ENCODE measurements at places on chromosomes 12 and 14. TPM values are rescaled to one million over a fixed set of nuclear protein-coding genes. Genes with fewer than 3 reads are reported as not detected.

Gene CPM
- 2.8 TPM for total RNA-seq

Gene OR6C4
- not detected for total RNA-seq

- no peak for DNase-seq
These were observed 447 bp downstream of the CD63 start for GRCh38 chr12:55728186-55728938.

- no peak for DNase-seq
These were observed 11.3 kb downstream of the SCARB1 start for GRCh38 chr12:124852329-124852831.

Gene RNASE9
- total RNA-seq: not detected

DNA sequence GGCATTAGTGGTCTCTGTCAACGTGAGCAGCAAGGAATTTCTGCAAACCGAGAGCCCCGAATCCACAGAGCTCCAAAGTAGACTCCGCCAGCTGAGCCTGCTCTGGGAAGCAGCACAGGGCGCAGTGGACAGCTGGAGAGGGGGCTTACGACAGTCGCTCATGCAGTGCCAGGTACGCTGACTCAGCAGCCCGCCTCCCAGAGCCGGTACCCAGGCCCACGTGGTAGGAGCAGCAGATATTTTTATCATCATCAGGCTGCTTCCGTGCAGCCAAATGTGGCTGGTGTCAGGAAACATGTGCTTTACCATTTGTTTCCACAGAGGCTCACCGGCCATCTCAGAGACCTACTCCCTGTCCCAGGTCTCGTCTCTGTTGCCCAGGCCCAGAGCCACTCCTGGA lies 73.7 kb downstream of the ESR2 start:
- DNase-seq: no peak

Gene B4GALNT3
- 7.3 TPM for total RNA-seq

Gene TMEM179
- not detected for total RNA-seq

Gene SOAT2
- not detected for total RNA-seq

DNA sequence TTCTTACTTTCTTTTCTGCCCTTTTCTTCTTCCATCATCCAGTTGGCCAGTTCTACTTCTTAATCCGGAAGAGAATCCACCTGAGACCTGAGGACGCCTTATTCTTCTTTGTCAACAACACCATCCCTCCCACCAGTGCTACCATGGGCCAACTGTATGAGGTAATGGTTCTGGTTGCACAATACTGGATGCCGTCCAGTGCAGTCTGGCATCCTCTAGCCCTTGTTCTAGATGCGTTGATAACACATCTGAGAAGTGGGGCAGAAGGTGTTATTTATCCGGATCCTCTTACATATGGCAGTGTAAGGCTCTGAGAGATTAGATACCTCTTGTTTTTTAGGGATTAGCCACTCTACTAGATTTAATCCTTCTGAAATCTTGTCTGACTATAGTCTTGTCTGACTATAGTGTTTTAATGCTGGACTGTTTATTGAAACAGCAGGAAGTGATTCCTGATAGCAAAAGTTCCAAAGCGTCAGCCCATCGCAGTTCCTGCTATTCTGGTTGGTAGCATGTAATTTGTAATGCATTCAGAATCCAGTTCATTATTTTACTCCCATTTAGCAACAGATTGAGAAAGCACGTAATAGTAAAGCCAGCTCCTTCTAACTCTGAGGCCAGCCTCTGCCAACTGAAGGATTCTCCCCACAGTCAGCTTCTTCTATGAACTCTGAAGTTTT lies 7.9 kb downstream of the GABARAPL1 start:
- DNase-seq: no peak

GRCh38 chr14:73236752-73237218 lies 521 bp upstream of the PAPLN start:
- no peak for DNase-seq

Gene AICDA
- not detected for total RNA-seq

Gene PARPBP
- 18.4 TPM for total RNA-seq

DNA sequence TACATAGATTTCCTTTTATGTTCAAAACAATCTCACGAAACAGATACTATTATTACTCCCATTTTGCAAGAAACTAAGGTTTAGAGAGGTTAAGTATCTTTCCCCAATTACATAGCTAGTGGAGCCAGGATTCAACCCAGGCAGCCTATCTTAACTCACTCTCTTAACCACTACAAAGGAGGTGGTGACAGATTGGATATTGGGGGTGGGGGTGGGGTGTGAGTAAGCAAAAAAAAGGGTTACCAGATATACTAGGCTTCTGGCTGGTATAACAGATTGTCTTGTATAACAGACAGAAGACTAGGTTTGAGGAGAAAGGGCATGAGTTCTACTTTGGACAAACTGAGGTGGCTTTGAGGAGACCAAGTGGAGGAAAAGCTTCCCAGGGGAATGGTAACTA lies 2.1 kb downstream of the GMFB start:
- DNase-seq: no peak

Gene PIANP
- total RNA-seq: 0.04 TPM

DNA sequence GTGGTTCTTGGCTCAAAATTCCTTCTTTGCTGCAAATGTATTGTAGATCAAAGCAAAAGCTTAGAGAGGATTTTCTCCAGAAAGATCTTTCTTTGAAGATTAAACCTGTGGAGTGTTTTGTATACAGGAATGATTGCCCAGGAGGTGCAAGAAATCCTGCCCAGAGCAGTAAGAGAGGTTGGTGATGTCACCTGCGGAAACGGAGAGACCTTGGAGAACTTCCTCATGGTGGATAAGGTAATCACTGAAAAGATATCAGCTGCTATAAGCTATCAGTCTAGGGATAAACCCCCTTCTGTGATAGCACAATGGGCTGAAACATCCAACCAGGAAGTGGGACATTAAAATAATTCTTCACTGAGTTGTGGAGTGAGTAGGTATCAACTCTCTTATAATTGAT lies 85.7 kb downstream of the MYRFL start:
- DNase-seq: no peak

DNA sequence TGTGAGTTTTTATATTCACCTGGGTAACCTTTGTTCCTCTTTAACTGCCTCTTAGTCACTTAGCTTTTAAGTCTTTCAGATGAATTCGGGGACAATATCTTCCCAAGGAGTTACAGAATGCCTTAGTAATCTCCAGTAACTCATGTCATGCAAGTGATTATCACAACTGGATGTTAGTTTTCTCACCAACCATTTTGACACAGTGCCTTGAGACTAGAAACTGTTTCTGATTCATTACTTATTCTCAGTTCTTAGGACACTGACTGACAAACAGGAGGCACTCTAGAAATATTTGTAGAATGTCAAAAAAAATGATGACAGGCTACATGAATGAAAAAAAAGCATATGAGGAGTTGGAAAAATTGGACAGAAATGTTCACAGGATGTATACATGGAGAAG lies 335.1 kb downstream of the ACSS3 start:
- no peak for DNase-seq

Gene TGM1
- 4.3 TPM for total RNA-seq

DNA sequence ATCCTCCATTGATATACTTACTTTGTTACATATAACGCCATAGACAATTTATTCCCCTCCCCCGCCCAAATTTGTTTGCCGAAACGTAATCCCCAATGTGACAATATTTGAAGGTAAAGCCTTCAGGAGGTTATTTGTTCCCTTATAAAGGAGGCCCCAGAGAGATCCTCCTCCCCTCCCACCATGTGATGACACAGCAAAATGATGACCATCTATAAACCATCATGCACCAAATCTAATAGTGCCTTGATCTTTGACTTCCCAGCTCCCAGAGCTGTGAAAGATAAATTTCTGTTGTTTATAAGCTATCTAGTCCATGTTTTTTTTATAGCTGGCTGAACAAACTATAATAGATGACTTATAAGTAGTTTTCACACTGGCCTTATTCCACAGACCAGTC lies 122.2 kb downstream of the PTPRO start:
- no peak for DNase-seq

DNA sequence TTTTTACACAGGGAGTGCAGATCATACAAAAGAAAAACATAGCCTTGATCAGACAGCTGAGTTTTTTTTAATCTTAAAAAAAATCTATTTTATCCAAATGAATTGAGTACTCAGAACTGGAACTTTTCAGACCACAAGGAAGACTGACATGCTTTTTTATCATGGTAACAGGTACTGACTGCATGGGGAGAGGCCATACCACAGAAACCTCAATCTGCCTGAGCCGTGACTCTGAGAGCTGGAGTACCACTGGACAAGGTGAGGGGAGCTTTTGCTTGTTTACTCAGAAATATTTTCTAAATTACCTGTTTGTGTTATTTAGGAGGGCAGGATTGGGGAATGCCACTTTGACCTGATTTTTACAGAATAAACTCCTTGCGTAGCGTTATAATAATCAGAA lies 143.9 kb downstream of the ALX1 start:
- no peak for DNase-seq

DNA sequence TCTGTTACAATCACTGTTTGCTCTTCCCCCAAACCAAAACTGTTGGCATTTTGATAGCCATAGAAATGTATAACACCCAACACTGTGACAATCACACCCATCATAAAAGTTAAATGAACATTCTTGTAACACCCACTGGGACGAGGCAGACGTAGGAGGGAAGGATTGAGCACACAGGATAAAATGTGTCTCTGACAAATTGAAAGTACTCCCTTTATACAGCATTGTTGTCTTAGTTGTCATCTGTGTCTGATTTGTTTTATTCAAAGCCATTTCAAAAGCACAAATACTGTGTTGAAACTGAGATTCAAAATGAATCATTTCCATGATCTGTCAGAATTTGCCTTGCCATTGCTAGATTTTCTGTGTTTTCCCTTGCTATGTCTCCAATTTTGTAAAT lies 436.3 kb downstream of the TMTC2 start:
- DNase-seq: no peak

GRCh38 chr14:90440592-90440991 lies 43.8 kb downstream of the CALM1 start:
- DNase-seq: no peak

Gene TAS2R10
- not detected for total RNA-seq

Gene SCN8A
- 6.1 TPM for total RNA-seq

Gene PTHLH
- 301 TPM for total RNA-seq

Gene PRPH
- total RNA-seq: not detected

DNA sequence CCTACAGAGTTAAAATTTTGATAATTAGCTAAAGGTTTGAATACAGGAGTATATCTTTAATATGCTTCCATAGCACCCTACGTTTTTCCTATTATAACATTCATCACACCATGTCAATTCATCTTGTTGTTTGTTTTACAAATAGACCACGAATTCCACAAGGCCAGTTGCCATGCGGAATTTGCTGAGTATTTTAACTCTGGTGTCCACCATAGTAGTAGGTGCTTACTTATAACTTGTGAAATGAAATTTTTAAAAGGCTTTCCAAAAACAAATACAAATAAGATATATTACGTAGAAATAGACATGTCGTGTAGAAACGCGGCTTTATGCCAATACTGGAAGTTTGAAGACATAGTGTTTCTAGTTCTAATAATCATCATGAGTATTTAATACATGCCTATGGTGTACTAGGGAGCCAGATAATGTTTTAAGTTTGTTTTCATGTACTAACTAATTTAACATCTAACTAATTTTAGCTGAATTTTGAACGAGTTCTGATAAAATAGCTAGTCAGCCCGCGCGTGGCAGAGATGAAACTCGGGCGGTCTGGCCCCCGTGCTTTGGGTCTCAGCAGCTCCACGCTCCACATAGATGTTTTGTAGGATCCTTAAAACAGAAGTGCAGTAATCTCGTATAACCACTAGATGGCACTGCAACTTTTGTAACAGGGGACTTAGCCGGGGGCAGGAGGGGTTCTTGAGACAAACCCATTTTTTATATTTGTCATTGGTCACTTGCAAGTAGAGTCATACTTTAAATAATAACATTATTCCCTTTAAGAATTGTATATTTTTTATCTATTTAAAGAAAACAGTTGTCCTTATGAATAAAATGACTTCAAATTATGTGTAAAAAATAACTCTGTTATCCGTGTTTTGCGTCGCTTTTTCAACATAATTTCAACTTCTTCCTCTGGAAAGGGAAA lies 10.2 kb downstream of the CD69 start:
- DNase-seq: peak; percentile 28

DNA sequence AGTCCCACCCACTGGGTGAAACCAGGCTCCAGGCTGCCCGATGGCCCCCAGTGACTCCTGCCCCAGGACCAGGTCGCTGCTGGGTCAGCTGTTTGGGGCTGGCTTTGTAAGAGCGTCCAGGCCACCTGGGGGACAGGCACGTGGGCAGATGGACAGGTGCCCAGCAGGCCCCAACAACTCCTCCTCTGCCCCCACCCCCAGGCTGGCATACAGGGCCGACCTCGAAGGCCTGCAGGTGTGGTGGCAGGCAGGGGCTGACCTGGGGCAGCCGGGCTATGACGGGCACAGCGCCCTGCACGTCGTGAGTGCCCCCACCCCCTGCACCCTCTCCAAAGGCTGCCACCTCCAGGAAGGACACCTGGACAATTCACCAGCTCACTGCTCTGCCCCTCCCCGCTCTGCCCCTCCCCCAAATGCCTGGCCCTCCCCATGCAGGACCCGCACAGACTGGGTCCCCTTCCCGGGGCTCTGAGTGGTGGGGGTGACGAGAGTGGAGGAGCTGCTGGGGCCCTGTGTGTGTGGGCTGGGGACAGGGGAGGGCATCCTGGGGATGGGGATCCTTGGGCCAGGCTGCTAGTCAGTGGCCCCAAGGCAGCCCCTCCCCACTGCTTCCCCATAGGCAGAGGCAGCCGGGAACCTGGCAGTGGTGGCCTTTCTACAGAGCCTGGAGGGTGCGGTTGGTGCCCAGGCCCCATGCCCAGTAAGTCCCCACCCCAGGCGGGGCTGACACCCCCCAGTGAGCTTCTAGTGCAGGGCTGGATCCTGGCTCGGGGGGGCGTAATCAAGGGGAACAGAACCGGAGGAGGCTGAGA lies 26.0 kb downstream of the ASPG start:
- DNase-seq: no peak

DNA sequence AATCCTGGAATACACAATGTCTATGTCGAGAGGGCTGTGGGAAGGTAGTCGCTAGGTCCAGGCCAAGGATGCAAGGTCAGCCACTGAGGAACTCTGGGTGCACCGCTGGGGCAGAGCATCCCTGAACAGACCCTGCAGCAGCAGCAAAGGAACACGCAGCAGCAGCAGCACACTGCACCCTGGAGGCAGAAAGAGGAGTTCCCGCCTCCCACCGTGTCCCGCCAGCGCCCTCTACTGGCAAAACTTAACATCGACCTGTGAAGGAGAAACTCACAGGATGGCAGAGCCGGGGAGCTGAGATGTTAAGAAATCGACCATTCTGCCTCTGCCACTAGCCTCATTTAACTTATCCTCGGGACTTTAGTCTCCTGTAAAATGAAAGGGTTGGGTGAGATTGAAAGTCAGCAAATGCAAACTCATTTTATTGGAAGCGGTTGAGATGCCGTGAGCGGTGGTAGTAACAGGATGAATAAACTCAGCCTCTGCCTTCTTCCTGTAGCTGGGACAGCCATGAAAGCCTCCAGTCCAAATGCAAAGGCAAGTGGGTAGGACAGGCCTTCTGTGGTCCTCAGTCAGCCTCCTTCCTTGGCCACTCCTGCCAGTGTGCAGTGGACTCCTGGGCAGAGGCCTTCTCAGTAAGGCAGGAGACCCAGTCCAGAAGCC lies 45.6 kb downstream of the STAB2 start:
- peak; percentile 26 for DNase-seq

Gene PMEL
- total RNA-seq: 1.3 TPM
